ENCODE measurements at places on chromosomes 6 and 20.

- DNase-seq: no peak
These were observed 4.1 kb downstream of the CTSZ start for GRCh38 chr20:59002874-59003399.

DNA sequence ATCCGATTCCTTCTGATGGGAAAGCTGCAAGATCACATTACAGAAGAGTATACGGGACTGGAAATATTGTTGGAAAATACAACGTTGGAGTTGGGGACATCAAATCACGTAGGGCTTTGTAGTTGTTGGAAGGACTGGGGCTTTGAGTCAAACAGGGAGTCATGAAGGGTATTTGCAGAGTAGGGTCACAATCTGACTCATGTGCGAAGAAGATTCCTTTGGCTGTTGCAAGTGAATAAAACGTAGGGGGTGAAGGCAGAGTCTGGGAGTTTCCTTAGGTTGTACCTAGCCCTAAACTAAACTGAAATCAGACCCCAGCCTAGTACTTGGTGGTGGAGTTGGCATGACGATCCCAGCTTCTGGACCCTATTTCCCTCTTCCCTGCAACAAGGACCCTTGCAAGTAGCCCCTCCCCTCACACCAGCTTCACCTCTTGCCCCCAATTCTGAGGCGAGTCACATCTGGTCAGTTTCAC, 32.3 kb downstream of the SNX5 start:
- DNase-seq: no peak

- DNase-seq: no peak
These were observed 4.7 kb downstream of the SCUBE3 start for GRCh38 chr6:35218456-35218855.

DNA sequence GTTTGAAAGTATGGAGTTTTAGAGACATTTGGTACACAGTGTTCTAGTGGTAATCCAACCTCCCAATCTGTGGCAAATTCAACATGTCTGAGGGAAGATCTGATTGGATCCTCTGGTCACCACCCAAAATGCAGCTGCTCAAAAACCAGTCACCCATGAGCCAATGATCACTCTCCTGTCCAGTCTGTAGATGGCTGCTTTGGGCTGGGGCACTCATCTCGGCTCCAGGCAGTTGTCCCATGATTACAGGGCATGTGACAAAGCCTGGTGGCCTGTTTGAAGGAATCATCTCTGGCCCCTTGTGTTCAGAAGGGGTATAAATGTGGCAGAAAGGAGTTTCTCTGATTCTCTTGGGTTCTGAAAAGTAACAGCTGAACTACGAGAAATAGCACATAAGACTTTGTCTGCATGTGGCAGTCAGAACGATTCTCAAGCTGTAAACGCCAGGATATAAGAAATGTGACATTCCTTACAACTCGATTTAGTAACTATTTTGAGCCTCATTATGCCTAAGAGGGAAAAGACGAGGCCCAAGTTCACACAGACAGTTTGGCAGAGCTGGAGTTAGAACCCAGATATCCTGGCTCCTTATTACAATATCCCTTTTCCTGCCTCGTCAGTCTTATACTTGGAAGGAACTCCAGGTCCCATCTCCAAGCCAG, 3.9 kb upstream of the C20orf202 start:
- DNase-seq: no peak

DNA sequence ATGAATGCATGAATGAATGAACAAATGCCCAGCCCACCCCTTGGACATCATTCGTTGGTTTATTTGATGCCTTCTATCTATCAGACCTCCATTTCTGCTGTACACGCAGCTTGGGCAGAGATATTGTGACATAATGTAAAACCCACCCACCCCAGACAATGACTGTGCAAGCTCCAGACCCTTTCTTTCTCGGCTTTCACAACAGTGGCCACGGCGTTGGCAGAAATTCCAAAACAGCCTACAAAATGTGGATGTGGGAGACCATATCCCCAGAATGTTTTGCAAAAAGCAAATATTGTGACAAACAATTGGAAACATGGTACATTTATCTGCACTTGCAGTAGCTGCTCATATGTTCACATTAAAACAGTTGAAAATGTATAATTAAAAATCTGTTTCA, 162.0 kb upstream of the MAFB start:
- no peak for DNase-seq

GRCh38 chr6:150272976-150273315, 95.9 kb upstream of the IYD start:
- no peak for DNase-seq

DNA sequence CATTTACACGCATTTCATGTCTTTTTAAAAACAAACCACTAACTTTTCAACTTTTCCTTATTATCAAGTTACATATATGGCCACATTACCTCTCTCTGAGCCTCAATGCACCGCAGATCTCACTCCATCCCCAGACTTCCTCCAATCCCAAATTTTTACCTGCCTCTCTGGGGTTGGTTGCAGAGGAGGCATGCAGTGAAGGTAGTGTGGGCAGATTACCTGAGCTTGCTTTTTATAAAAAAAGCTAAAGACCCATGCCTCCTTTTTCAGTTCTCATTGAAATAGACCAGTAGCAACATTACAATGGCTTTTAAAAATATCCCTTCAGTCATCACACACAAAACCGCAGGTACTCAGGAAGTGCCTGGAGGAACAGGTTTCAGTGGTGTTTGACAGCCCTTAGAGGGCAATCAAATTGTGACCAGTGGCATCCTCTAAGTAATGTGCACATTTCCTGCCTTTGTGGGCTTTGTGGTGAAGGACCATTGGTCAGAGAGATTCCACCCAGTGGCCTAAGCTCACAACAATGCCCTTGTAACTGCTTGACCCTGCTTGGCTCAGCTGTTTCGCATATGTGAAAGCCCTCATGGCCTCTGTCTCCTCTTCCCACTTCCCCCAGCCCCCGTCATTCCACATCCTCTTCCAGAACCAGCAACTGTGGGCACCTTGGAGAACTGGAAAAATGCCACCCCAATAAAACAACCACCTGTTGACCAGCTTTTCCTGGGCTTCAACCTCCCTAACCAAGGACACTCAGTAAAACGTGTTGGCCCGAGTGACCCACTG, 30.2 kb upstream of the IL17A start:
- DNase-seq: no peak

DNA sequence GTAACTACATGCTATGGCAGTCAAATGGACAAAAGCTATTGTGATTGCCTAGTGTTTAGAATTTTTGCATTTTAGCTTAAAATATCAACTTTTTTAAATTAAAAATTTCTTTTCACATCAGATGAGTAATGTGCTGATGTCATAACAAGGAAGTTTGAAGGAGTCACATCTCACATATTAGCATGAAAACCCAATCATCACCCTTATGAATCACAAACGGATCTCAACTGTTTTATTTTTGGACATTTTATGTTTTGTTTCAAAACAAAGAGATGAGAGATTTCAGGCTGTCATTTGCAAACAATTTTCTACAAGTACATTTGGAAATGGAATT, 53.6 kb upstream of the TRERF1 start:
- no peak for DNase-seq

- no peak for DNase-seq
These were observed 20.2 kb downstream of the SLC9A8 start for GRCh38 chr20:49832632-49833327.

- DNase-seq: no peak
These were observed 112.1 kb downstream of the WDR27 start for GRCh38 chr6:169589699-169590257.

GRCh38 chr6:168260420-168260987, 59.1 kb downstream of the DACT2 start:
- DNase-seq: no peak

DNA sequence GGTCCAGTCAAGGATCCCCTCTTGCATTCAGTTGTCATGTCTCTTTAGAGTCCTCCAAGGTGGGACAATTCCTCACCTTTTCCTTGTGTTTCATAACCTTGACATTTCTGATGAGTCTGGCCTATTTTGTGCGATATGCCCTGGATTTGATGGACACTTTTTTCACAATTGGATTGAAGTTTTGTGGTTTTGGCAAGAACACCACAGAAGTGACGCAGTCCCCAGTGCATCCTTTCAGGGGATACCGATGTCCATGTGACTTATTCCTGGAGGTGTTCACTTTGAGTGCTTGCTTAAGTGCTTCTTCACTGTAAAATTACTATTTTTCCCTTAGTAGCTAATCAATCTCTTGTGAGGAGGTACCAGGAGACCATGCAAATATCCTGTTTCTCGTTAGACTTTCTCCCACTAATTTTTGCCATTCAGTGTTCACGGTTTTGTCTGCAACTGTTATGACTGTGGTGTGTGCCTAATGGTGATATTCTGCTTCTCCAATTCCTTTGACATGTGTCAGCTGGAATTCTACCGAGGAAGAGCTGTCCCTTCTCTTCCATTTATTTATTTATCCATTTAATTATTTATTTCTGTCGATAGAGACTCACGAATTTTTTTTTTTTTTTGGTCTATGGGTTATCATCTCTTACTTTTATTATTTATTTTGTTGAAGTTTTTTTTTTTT, 30.8 kb downstream of the BPIFB4 start:
- no peak for DNase-seq

- DNase-seq: no peak
These were observed 155.2 kb downstream of the CEBPB start for GRCh38 chr20:50345712-50346373.

- DNase-seq: no peak
These were observed 936 bp upstream of the TMX4 start for GRCh38 chr20:8020314-8021079.

DNA sequence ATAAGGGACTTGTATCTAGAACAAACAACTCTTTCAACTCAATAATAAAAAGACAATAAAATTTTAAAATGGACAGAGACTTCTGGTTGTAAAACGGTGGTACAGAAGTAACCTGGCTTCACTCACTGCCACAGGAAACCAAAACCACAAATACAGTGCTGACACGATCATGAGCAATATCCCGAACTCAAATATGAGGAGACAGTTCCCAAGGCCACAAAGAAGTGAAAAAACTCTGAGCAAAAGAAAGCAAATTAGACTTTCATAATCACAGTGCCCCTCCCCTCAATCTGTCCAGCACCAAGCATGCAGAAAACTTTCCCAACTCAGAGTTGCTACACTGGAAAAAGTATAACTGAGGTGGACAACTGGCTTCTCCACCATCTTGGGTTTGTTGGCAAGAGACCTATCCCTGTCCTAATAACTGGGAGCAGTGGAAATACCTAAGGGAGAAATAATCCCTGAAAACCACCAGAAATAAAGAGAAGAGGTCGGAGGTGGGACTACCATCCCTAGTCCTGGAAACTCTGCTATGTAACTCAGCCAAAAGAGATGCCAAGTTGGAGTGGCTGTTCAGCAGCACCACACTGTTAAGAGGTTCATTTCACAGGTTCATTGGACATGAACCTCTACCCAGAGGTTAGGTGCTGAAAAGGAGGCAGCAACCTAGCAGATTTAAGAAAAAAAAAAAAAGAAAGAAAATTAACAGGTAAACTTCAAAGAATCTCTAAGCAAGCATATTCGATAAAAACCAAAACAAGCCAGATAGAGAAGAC, 55.5 kb downstream of the REV3L start:
- DNase-seq: no peak

DNA sequence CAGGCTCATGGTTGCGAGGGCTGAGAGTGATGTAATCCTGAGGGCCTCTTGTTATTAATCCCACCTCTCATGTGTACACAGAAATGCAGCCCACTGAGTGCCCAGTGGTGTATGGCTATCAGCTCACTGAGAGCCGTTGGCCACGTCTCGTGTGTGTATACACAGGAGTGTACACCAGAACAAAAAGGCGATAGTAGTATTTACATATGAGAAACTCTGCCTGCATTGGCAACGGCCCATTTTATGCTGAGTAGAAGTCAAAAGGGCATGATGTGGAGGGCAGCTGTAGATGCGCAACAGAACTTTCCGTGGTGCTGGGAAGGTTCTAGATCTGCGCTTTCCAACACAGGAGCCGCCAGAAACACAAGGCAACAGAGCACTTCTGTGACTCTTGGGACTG, 28.9 kb upstream of the CDH4 start:
- no peak for DNase-seq

GRCh38 chr6:85388531-85388930, 61.4 kb upstream of the NT5E start:
- no peak for DNase-seq

DNA sequence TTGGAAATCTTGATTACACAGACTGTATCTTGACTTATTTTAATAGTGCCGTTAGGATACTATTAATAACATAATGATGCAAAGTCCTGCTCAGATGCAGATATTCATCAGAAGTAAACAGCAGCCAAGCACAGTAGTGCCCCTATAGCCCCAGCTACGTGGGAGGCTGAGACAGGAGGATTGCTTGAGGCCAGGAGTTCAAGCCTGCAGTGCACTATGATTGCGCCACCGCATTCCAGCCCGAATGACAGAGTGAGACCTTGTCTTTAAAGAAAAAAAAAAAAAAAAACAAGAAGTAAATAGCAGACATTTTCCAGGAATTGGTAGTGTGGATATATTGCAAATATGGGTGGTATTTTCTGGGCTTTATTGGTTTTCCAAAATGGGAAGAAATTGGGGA, 61.8 kb downstream of the TULP4 start:
- DNase-seq: no peak

DNA sequence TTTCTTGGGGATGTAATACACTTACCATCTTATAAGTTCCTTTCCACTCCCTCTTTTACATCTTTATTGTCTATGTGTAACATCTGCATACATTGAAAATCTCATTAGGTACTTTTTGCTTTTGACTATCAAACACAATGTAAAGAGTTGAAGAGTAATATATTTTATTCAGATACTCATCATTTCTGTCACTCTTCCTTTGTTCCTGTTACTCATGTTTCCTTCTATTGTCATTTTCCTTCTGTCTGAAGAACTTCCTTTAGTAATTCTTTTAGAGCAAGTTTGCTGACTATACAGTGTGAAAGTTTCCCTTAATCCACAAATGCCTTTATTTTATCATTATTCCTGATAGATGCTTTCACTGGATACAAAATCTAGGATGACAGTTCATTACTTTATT, 339.8 kb downstream of the SOX4 start:
- no peak for DNase-seq

- no peak for DNase-seq
These were observed 251.8 kb downstream of the TBC1D7 start for GRCh38 chr6:13076575-13076974.

DNA sequence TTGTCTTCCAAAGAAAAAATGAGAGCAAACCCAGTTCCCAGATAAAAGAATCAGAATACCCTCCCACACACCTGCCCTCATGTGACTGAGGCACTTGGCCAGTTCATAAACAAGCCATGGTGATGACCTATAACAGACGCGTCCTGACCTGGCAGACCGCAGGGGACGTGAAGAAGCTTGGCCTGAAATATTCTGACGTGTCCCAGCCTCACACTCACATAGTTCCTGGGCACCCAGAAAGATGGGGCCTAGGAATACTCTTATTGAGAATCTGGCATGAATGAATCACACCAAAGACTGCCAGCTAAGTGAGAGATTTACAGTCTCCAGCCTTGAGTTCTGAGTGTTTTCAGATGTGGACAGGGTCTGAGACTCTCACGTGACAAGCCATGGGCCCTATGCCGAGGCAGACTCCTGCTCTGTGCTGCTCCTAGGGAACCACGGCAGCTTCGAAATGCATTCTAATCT, 17.2 kb upstream of the MAP3K4 start:
- no peak for DNase-seq

DNA sequence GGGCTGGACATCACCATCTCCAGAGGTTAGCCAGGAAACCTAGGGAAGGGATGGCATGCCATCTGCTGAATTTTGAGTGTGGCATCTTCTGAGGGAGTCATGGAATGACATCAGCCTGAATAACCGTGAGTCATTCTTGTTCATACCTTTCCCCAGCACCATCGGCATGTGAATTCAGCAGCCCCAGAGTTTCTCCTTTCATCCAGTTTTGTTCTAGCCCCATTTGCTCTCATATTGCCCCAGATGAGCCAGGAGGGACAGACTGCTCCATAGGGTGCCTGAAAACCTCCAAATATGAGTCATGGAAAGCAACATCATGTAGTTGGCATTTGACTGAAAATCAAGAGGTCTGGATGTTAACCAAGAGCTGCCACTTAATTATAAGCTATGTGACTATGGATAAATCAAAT, 219.2 kb upstream of the SGK1 start:
- no peak for DNase-seq

All from CD4-positive, alpha-beta T cell treated with Interferon gamma for 1 hour (primary cell).